Stomach (tissue), 19 donors: ENCODE measurements at places on chromosomes 12 and 14. TPM values are rescaled to one million over a fixed set of nuclear protein-coding genes. Genes with fewer than 3 reads are reported as not detected.

DNA sequence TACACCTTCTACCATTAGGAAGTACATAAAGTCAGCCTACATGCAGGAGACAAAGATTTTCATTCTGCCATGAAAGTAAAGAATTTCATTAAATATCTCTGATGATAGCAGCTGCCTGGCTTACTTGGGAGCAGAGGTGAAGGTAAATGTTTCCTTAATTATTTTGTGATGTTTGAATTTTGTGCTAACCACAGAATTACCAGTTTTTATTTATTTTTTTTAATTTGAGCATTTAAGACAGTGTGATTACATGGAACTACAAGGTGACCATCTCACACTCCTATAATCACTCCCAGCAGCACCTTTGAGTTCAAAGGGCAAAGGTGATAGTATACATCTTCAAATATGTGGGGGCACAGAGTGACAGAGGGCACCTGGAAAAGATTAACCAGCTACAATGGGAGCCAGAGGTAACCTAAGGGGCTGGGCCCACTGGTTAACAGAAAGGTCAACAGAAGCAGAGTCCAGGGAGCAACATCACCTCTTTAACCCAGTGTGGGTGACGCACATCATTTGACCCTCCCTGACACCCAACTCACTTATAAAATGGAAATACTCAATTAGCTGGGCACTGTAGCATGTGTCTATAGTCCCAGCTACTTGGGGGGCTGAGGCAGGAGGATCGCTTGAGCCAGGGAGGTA is 65.0 kb downstream of the GCH1 start:
- no peaks in the 10 kb centered on the region for H3K36me3 ChIP-seq
- H3K4me1 ChIP-seq = no peaks in the 10 kb centered on the region
- H3K27me3 ChIP-seq = no peaks in the 10 kb centered on the region
- H3K4me3 ChIP-seq = no peak overlapping the region
- H3K27ac ChIP-seq = no peak overlapping the region

DNA sequence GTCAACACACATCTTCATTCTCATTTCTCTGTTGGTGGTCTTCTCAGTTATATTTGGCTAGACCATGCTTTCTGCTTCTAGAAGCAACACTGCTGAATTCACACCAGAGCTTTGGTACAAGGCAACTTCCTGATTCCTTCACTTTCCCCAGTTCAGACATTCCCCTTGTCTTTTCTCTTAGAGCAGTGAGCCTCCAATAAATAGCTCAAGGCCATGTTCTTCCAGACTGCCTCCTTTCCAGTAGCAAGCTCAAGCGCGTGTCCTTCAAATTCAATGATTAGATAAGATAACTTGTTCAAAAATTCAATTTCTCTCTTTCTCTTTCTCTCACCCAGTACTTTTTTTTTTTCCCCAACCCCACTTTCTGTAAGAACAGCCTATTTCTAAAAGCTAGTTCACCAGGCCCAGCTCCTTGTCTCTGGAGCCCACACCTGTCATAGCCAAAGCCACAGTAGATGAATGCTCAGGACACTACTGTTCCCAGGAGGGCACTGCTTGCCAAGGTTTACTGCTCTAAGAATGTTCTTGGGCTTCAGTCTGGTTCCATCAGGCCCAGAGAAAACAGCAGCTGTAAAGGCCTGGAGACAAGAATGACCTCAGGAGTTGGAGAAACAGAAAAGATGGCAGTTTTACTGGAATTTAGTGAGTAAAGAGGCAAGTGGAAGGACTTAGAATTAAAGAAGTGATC is 17.7 kb downstream of the TBK1 start:
- no peak overlapping the region for H3K27ac ChIP-seq
- no peak overlapping the region for H3K4me3 ChIP-seq
- no peaks in the 10 kb centered on the region for H3K4me1 ChIP-seq
- DNase-seq = no peak
- peaks cover 97% of the 10 kb centered on the region for H3K36me3 ChIP-seq

The GMFB gene
- 31.2 TPM for polyA plus RNA-seq

- peak; percentile 33 for DNase-seq
- no peak overlapping the region for H3K4me3 ChIP-seq
- no peaks in the 10 kb centered on the region for H3K27me3 ChIP-seq
- H3K36me3 ChIP-seq = no peaks in the 10 kb centered on the region
These were observed 65.3 kb downstream of the IFT43 start for GRCh38 chr14:76050797-76051392.

DNA sequence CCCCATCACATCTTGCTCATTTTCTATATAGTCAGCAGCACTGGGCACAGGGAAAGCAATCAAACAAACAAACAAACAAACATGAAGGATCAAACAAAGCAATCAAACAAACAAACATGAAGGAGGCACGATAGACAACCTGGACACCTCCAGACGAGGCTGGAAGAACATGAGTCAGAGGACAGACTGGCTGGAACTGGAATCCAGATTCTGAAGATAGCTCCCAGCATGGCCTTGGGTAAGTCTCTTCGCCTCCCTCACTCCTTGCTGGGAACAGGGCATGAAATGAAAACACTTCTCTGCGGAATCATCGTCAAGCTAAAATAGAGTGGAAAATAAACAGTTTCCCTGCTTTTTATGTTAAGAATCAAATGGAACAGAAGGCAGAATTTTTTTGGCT is 984.8 kb downstream of the VRK1 start:
- no peak overlapping the region for H3K27ac ChIP-seq
- H3K27me3 ChIP-seq = no peaks in the 10 kb centered on the region
- no peaks in the 10 kb centered on the region for H3K4me1 ChIP-seq
- no peak overlapping the region for H3K4me3 ChIP-seq

GRCh38 chr12:102722147-102722546 is 194.9 kb downstream of the PAH start:
- H3K4me1 ChIP-seq = no peaks in the 10 kb centered on the region
- no peak overlapping the region for H3K27ac ChIP-seq
- DNase-seq = no peak
- no peak overlapping the region for H3K4me3 ChIP-seq

GRCh38 chr12:63924781-63925180 is 80.3 kb downstream of the SRGAP1 start:
- H3K36me3 ChIP-seq = no peaks in the 10 kb centered on the region
- H3K4me3 ChIP-seq = no peak overlapping the region
- no peaks in the 10 kb centered on the region for H3K4me1 ChIP-seq

DNA sequence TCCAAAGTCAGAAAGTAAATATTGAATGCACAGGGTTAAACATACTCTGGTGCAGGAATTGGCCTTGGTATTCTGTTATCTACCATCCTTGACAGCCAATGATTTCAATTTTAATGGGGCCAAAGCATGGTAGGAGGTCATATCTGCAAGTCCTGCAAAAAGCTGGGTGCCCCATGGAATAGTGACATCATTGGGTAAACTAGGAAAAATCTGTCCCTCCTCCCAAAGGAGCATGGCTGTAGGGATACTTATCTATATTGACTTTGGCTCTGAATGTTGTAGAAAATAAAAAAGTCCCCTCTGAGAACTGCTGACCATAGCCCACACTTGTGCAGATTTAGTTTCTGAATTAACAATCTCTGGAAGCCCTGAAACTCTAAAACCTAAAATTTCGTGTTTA is 403.2 kb upstream of the SEL1L start:
- no peak for DNase-seq
- H3K4me1 ChIP-seq = no peaks in the 10 kb centered on the region
- H3K4me3 ChIP-seq = no peak overlapping the region
- H3K36me3 ChIP-seq = no peaks in the 10 kb centered on the region
- no peaks in the 10 kb centered on the region for H3K27me3 ChIP-seq

DNA sequence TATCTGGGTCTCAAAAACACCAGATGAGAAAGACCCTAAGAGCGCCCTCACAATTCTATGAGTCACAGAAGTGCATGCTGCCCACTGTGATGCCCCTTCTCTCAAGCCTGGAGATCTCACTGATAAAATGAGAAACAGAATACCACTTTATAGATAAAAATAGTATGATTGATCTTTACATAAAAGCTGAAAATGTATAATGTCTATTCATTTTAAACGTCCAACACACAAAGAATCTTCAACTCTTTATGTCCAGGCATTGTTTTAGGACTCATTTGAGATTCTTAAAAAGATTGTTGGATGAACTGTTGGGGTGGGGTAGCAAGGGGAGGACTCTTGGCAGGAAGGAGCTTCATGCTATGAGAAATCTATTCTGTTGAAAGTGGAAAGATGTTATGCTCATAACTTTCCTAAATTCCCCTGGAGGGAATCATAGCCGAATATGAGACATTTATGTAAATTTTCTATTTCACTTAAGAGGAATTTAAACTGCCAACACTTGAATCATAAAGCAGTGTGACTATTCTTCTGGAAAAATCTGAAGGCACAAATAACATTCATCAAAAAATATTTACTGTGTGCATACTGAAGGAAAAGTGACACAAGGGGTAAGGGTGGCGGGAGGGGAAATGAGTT is 174.6 kb downstream of the STXBP6 start:
- H3K4me1 ChIP-seq = no peaks in the 10 kb centered on the region
- no peaks in the 10 kb centered on the region for H3K36me3 ChIP-seq
- DNase-seq = no peak
- no peak overlapping the region for H3K4me3 ChIP-seq
- H3K27ac ChIP-seq = no peak overlapping the region
- H3K27me3 ChIP-seq = no peaks in the 10 kb centered on the region

- H3K4me1 ChIP-seq = no peaks in the 10 kb centered on the region
- no peak overlapping the region for H3K27ac ChIP-seq
- no peaks in the 10 kb centered on the region for H3K27me3 ChIP-seq
- no peak overlapping the region for H3K4me3 ChIP-seq
- no peak for DNase-seq
- H3K36me3 ChIP-seq = no peaks in the 10 kb centered on the region
These were observed 131.8 kb upstream of the CPSF6 start for GRCh38 chr12:69107541-69107940.

The STYK1 gene
- polyA plus RNA-seq = 4.4 TPM

The ZC2HC1C gene
- polyA plus RNA-seq = 3.7 TPM

DNA sequence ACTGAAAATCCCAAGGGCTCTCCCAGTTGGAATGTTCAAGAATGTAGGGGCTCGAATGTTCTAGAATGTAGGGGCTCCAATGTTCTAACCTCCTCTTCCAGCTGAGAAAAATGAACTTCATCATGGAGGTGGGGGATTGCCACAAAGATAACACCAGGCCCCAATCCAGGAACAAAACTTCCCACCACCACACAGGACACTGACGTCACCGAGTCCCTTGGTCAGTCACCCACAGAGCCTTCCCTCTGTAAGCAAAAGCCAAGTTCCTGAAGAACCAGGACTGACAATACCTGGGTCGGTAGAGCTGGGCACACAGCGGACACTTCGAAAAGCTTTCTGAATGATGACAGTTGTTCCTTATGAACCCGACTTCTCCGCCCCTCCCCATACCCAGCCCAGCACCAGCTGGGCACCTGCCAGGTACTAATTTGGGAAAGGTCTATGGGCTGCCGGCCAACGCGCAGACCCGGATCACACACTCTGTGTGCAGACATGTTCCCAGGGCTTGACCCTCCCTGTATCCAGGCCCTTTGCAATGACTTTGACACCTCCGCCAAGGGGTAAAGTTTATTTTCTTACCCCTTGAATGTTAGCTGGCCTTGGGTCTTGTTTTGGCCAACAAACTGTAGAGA is 18.9 kb downstream of the ITPK1 start:
- no peak overlapping the region for H3K4me3 ChIP-seq
- no peaks in the 10 kb centered on the region for H3K36me3 ChIP-seq
- DNase-seq = no peak
- no peaks in the 10 kb centered on the region for H3K27me3 ChIP-seq
- no peak overlapping the region for H3K27ac ChIP-seq

GRCh38 chr12:1980282-1980681 is 24.0 kb downstream of the DCP1B start:
- H3K36me3 ChIP-seq = no peaks in the 10 kb centered on the region
- no peaks in the 10 kb centered on the region for H3K27me3 ChIP-seq
- H3K27ac ChIP-seq = no peak overlapping the region
- no peak overlapping the region for H3K4me3 ChIP-seq
- peaks cover 24% of the 10 kb centered on the region for H3K4me1 ChIP-seq

DNA sequence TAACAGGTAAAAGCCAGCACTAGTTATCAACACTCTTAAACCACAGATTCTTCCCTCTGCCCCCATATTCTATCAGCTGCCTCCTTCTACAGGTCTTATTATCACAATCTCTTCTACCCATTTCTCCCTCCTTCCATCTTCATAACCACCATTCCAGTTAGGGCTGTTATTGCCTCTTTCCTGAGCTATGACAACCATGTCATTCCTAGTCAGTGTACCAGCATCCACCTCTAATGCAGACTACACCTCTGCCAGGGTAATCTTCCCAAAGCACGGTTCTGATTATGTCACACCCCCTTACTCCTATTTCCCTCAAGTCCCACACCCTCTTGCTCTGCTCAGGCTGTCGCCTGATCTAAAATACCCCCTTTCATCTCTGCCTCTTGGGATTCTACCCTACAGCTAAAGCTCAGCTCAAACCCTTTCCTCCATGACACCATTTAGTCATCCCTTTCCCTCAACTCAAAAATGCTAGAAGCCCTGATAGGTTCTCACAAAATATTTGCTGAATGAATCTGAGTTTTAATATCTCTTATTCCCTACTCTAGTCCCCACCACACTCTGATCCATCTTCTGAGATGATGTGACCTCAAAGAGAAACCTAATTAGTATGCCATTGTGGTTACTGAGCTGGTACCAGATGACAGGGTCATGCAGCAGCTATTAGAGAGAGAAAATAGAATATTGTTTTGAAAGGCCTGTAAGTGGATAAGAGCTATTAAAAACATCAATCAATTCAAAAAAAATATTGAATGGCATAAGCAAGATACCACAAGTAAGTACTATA is 11.7 kb downstream of the RACGAP1 start:
- no peak overlapping the region for H3K4me3 ChIP-seq
- DNase-seq = no peak
- no peaks in the 10 kb centered on the region for H3K36me3 ChIP-seq
- H3K27ac ChIP-seq = no peak overlapping the region
- H3K27me3 ChIP-seq = no peaks in the 10 kb centered on the region
- peaks cover 21% of the 10 kb centered on the region for H3K4me1 ChIP-seq

The CLEC7A gene
- 4.2 TPM for polyA plus RNA-seq

DNA sequence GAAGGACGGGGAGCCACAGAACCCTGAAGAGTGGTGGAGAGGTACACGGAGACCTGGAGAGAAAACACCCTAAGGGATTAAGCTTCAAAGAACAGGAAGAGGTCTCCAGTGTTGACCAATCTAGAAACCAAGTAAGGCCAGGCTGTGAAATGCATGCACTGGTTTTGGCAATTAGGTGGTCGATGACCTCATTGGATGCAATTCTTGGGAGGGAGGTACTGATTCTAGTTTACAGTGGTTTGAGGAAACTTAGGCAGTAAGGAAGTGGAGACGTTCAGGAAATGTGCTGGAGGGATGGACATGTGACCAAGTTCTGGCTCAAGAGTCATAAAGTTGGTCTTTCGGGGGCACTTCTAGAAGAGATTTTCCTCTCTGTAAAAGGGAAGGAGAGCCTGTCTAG is 91.3 kb upstream of the CEP83 start:
- H3K4me3 ChIP-seq = no peak overlapping the region
- DNase-seq = no peak
- H3K4me1 ChIP-seq = no peaks in the 10 kb centered on the region
- H3K27ac ChIP-seq = no peak overlapping the region

DNA sequence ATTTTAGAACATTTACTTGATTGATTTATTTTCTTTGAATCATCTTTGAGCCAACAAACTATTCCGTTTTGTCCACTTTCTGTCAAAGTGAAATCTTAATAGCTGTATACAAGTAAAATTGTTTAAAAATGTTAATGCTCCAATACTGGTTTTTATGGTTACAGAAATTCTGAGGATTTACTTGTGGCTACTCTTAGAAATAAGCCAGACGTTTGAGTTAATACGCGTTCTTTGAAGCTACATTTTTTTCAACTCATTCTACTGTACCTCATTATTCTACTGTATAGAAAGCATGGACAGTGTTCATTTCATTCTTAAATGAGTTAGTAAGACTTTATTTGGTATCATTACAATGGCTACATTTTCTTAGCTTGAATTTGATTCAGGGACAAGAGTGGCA is 996.2 kb upstream of the FLRT2 start:
- DNase-seq = no peak
- no peak overlapping the region for H3K27ac ChIP-seq
- no peaks in the 10 kb centered on the region for H3K36me3 ChIP-seq
- no peaks in the 10 kb centered on the region for H3K27me3 ChIP-seq
